Stimulated activated CD8-positive, alpha-beta memory T cell treated with anti-CD3 and anti-CD28 coated beads, Interleukin-4, amount 100 ng/mL, for 1 hour (primary cell): ENCODE measurements at places on chromosomes 3 and 15.

GRCh38 chr3:29708884-29709283 lies 428.0 kb downstream of the RBMS3 start:
- DNase-seq = no peak

GRCh38 chr3:156685752-156686151 lies 11.4 kb downstream of the TIPARP start:
- DNase-seq = no peak

DNA sequence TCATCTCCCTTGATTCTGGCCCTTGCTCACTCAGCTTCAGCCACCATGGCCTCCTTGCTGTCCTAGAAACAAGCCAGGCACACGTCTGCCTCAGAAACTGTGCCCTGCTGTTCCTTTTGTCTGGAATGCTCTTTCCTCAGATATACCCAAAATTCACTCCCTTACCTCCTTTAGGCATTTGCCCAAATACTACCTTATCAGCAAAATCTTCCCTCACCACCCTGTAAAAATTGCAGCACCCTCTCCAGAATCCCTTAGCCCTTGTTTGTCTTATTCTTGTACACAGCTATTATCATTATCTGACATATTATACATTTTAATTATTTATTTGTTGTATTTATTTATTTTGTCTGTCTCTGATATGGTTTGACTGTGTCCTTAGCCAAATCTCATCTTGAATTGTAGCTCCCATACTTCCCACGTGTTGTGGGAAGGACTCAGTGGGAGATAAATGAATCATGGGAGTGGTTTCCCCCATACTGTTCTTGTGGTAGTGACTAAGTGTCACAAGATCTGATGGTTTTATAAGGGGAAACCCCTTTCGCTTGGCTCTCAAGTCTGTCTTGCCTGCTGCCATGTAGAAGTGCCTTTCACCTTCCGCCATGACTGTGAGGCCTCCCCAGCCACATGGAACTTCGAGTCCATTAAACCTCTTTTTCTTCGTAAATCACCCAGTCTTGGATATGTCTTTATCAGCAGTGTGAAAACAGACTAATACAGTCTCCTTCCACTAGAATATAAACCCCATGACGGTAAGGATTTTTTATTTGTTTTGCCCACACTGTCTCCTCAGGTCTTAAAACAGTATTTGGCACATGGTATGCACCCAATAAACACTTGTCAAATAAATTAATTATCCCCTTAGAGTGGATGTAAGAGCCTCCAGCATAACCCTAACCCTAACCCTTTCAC lies 60.0 kb upstream of the STT3B start:
- DNase-seq = no peak

DNA sequence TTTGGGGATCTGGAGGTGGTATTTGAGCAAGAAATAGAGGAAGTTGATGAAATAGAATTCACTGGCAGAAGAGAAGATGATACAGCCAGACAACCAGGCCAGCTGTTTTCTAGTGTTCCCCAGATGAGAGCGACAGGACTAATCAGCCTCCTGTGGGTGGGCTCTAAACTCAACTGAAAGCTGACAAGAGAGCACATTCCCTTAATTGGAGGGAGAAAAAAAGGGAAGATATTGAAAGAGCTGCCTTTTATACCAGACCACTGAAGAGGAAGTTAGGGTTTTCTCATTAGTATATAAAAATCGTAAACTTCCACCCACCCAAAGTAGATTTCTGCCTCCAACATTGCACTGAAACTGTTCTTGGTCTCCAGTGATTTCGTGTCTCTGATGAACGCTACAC lies 6.5 kb upstream of the TM4SF19 start:
- DNase-seq = no peak

- no peak for DNase-seq
Measured at GRCh38 chr3:30578479-30578878, 27.9 kb upstream of the TGFBR2 start.
